ENCODE measurements at places on chromosomes 1 and 21.

DNA sequence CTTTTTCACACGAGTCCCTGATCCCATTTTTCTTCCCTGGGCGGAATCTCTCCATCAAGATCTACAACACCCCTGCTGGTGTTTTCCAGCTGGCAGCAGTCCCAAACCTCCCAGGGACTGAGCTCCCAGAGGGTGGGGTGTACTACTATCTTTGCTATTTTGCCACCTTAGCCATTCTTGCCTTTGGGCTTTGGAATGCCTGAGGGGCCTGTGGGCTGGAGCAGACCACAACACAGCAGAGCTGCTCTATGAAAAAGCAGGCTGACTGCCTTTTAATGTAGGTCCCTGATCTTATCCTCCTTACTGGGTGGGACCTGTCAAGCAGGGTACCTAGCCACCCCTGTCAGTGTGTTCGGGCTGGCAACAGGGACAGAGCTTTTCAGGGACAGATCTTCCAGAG is 91.9 kb downstream of the KCNT2 start:
- DNase-seq: no peak

DNA sequence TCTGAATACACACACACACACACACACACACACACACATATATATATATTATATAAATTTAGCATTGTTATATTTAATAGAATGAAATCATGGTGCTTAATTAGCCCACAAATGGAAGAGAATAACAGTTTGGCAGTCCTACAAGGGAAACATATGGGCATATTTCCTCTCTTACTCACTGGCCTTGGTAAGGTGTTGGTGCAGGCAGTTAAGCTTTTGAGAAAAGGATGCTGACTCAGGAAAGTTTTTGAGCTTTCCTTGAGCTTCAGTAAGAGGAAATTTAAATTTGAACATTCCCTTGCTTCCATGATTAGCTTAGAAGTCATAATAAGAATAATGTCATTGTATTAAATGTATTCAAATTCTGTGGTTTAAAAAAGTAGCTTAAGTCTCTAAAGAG is 37.0 kb upstream of the B3GALT5 start:
- no peak for DNase-seq

DNA sequence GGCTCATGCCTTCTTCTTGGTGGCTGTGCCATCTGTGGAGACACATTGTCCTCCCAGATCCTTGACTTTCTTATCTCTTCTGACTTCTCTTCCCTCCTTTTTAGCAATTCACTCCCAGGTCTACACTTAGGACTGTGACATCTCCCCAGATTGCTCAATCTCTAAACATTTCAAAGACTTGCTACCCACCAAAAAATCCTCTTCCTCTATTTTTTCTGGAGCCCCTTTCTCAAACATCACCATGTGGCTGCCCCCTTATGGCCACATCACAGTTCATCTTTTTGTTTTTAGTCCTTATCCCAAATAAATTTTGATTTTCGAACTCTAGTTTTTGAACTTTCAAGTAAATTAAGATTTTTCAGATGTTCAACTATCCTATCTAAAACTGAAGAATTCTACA is 148.6 kb upstream of the HOOK1 start:
- no peak for DNase-seq

DNA sequence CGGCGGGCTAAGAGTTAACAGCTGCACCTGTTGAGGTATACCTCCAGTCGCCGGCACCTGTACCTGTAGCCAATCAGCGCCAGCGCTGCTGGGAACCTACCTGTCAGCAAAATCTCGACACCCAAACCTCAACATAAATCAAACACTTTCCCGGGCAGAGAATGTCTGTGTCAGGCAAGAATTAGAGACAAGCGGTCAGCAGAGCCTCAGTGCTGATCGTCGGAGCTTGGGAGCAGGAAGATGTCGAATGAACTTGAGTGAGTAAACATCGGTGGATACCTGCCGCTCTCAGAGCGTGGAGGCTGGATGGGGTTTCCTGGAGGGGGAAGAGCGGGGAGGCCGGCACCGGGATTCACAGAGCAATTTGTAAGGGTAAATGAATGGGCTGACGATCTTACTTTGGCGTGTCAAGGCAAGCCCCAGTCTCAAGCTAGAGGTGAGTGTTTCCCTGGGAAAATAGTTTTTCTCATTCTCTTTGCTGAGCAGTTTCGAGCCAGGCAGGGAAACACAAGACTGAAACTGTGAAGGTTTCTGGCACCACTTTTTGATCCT is at the start of gene GRHL3:
GRHL3 (plus strand) TSS at position 46 of the 552 bp plus-strand sequence; CDS start at position 241, 195 bp downstream.
- no peak for DNase-seq

DNA sequence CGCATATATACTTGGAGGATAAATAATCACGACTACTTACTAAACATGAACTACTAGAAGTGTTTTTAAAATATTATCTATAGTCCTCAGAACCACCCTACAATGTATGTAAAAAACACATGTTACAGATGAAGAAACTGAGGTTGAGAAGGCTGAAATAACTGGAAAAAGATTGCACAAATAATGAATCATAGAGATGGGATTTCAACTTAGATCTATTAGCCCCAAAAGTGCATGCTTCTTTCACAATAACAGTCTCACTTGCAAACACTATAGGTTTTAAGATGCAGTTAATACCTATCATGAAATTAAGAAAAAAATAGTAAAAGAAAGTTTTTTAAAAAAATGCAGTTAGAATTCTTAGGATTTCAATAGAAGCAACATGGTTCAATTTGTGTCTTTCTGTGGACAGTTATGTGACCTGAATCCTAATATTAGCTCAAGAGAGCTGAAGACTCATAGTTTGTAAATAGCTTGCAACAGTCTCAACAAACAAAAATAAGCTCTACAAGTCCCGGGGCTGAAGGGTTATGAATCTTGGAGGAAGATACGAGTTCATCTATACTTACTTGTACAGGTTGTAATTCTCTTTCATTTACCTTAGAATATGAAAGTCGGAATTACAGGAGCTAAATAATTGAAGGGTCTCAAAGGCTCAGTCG is 58.6 kb upstream of the NTPCR start:
- no peak for DNase-seq

DNA sequence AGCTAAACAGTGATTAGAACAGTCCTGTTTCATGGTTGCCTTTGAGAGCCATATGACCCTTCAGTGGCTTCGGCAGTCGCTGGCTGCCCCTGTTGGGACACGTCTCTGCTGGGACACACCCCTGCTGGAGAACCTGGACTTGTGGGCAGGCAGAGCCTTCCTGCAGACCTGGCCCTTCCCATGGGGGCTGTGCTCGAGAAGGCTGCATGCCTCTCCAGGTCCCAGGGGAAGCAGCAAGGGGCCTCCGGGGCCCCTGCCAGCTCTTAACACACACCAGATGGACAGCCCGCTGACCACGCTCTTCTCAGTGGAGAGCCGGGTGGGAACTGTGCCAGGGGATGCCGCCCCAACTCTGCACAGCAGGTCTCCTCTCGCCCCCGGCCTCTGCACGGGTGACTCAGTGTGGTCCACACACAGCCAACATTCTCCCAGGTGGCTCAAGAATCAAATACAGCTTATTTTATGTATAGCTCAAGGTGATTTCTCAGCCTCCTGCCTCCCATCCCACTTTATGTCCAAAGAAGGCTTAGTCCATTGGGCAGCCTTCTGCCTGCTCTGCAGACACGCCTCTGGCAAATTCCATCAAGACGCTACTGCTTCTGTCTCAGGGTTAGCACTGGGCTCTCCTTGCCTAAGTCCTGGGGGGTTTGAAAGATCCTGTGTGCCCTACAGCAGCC is 450.8 kb downstream of the KIF26B start:
- no peak for DNase-seq

GRCh38 chr21:14603202-14603601 is 57.1 kb upstream of the SAMSN1 start:
- DNase-seq: no peak

GRCh38 chr1:22418312-22418711 is 33.3 kb upstream of the ZBTB40 start:
- DNase-seq: no peak

DNA sequence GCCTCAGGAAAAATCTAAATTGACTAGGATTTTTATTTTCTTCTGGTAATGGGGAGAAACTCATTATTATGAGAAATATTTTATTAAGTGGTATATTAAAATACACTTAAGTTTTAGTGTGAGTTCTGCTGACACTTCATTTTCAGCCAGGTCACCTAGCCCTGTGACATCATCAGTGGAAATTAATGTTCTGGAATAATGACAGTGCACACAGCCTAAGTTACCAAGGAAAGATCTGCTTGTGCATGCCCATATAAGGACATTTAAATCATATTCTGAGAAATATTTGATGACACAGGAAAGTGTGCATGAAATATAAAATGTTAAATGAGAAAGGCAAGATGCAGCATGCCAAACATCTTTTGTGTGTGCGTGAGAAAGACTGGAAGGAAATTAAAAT is 102.0 kb downstream of the KIF14 start:
- no peak for DNase-seq

DNA sequence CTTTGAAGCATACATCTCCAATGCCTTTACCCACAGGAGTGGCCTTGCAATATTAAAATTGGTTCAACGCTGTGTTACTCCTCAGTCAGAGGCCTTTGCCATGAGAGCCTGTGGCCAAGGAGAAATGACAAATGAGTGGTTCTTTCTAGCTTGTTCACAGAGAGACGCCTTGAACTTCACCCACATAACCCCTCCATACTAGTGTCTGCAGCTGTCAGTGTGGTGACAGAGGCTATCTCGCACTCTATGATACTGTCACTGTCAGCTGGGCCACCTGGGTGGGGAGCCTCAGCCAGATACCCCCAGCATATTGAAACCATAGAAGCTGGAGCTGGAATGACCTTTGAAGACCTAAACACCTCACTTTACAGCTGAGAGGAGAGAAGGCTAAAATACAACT is 57.4 kb upstream of the LBR start:
- no peak for DNase-seq

DNA sequence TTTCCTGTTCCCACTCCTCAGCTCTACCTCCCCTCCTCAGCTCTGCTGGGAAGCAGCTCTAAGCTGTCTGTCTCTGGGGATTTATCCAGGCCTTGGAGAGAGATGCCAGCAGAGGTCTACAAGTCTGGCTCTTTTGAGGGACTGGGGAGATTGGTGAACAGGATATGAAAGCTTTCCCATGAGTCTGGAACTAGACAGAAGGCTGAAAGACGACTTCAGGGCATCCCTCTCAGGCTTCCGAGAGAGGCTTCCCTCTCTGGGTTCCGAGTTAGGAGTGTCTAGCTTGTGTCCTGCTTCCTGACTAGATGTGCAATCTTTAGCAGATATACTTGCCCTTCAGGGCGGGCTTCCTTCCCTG is 733 bp downstream of the TMEM35B start:
- no peak for DNase-seq

- DNase-seq: no peak
These were observed 18.4 kb downstream of the CAPZA1 start for GRCh38 chr1:112638110-112638428.

DNA sequence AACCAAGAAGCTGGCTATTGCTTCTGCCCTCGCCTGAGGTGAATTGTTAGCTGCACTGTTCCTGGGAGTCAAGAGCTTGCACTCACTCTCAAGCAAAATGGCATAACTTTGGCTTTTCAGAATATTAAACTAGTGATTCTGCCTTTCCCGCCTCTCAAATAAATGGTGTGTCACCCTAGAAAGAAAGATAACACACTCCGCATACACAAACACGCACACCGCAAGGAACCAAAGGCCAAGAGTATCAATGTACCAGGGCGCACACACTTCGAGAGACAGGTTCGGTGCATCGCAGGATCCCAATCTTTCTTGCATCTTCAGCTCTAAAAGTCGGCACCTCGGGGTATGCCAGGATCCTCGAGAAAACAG is 470 bp upstream of the RTCA start:
- no peak for DNase-seq

GRCh38 chr1:208025031-208025430 is 114.1 kb upstream of the CD34 start:
- no peak for DNase-seq

- DNase-seq: no peak
These were observed 12.7 kb downstream of the RNF207 start for GRCh38 chr1:6218375-6219164.

DNA sequence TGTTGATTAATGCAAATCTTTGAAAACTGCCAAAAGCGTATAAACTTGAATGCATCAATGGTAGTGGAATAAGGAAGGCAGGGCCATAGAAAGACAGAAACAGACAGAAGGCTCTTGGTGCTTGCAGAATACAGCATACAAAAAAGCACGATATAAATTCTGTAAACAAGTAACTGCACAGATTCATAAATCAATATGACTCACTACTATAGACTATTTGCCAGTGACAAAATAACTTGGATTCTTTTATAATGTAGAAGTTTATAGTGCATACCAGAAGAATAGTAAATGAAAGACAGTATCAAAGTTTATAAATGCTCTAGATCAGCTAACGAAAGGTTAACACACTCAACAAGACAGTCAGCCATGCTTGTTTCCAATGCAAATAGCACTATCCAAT is 349.6 kb downstream of the PTBP2 start:
- no peak for DNase-seq

- DNase-seq: no peak
These were observed 35.1 kb downstream of the RNF2 start for GRCh38 chr1:185080422-185080821.

- no peak for DNase-seq
These were observed 64.9 kb upstream of the SYT6 start for GRCh38 chr1:114218361-114219171.

- DNase-seq: no peak
These were observed 94.7 kb upstream of the GADD45A start for GRCh38 chr1:67590329-67590728.

DNA sequence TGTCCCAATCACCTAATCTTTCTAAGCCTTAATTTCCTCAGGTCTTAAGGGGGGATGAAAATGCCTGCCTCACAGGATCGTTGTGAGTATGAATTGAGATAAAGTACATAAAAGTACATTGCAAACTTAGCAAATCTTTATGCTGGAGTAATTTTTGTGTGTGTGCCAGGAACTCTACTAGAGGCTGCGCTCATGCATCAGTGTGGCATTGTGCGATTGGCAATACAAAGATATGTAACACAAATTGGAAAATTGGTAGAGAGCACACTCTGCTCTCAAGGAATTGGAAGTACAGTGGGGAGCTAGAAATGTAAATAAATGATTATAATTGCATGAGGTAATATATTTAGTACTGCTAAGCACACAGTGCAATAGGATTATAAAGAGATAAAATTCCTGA is 398.3 kb downstream of the DUSP10 start:
- DNase-seq: no peak

- no peak for DNase-seq
These were observed 2.1 kb downstream of the HJV start for GRCh38 chr1:146019231-146020057.

DNA sequence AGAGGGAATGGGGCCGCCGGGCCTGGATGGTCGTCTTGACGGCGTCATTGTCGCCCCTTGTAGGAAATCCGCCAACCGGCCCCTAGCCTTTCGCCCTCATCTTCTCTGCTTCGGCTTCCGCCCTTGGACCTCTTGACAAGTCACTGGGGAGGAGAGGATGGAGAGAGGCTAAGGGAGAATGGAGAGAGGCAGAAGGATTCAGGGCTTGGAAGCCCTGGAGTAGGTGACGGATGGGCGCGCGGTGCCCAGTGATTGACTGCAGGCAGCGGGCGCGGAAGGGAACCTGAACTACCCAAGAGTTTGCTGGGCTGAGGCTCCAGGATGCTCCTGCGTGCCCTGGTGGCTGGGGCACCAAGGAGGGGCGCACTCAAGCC is 651 bp downstream of the PDE4B start:
- no peak for DNase-seq
